ENCODE measurements at places on chromosomes 12 and 14.

GRCh38 chr14:77243853-77244252 is 27.2 kb downstream of the NGB start:
- no peak for DNase-seq

- no peak for DNase-seq
These were observed 1.8 kb upstream of the LRFN5 start for GRCh38 chr14:41604721-41605531.

DNA sequence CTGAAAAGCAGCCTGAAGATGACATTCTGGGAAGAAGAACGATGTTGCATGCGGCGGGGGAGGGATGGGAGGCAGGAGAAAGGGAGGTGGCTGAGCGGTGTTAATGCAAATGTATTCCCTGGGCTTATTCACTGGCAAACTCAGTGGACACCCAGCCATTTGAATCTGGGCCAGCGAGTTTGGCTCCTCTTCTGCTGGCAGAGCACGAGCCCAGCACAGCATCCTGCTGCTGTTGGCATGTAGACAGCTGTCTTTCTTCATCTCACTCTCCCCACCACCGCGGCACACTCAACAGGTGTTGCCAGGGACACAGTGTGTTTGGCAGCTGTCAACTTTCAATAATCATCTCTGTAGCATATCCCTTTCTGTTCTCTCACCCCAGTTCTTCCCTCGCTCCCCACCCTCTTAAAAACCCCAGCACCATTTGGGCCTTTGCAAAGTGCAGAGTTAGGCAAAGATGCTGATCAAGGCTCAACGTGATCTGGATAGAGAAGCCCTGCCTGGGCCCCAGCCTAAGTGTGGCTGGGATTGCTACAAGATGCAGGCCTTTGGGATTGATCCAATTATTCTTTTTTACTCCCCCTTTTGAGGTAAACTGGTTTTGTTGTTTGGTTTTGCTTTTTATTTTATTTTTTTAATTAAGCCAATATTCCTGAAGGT is 131.9 kb downstream of the EXOC5 start:
- no peak for DNase-seq

- DNase-seq = peak; percentile 56
These were observed 63.6 kb upstream of the BCL2L14 start for GRCh38 chr12:12007001-12007712.

DNA sequence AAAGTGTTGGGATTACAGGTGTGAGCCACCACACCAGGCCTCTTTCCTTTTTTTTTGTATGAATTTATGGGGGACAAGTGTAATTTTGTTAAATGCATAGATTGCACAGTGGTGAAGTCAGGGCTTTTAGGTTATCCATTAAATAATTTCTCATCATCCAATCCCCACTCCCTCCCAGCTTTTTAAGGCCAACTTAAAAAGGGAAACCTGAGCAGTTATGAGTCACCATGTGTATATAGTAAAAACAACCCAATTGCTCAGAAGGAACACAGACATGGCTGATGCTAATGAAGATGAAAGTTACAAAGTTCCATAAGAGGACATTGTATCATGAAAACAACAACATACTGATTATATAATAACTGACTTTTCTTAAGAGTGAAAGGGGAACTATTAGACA is 25.6 kb upstream of the ARID2 start:
- no peak for DNase-seq

DNA sequence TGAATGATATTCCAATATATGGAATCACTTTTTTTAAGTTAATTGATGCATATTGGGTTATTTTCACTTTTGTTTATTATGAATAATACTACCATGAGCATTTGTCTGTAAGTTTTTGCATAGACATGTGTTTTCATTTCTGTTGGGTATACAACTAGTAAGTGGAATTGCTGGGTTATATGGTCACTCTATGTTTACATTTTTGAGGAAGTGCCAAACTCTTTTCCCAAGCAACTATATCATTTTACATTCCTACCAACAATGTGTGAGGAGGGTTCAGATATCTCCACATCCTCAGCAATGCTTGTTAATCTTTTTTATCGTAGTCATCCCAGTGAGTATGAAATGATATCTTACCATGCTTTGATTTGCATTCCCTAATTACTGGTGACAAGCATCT is 64.0 kb downstream of the MON2 start:
- DNase-seq = no peak

DNA sequence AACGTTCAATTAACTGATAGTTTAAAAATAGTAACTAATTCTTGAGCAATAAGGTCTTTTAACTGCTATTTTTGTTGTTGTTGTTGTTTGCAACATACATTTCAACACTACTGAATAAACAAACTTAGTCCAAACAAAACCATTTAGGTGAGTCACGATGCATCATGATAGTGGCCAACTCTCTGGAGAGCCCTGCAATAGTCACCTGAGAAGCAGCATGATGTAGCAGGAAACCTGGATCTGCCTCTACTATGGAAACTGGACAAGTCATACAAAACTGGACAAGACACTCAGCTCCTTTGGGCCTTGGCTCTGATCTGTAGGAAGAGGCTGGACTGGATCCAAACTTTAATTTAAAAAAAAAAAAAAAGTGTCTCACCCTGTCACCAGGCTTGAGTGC is 117.3 kb downstream of the MED13L start:
- DNase-seq = no peak

DNA sequence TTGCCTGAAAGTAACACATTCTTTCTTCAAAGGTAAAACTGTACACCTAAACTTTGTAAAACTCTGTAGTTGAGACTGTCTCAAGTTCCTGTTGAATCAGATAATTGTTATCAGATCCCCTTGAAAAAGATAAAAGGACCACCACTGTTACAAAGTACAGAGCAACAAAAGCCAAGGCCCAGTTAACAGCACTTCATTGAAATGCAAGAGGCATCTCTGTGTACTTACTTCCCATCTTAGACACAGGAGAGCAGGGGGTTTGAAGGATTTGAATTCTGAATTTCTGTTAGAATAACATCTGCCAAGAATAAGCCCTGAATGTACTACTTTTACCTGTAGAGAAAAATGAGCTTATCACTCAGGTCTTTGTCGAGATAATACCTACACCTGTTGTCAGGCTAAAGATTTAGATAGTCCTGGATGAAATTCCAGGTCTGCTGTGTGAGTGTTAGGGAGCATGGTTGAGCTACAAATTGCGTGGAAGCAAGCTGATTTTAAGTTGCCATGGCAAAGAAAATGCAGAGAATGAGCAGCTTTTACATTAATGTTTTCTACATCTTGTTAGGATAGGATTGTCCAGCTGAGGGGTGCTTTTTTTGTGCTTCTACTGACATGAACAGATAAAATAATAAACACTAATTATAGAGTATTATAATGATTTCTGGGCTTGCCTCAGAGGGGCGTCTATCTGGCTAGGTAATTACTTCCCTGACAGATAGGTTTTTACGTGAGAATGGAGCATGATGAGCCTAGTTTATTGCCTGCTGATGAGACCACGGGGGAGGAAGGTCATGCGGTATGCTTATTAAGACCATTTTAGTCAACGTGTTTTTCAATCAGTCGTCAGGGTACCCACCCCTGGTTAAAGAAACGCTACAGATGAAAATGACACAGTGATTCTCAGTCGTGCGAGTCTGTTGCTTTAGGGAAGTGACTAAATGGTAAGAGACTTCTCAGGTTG is 309.2 kb downstream of the PAWR start:
- DNase-seq = no peak

GRCh38 chr12:108646600-108647579 is 13.2 kb upstream of the SELPLG start:
- no peak for DNase-seq

GRCh38 chr12:42173961-42174521 is 29.4 kb upstream of the GXYLT1 start:
- no peak for DNase-seq

DNA sequence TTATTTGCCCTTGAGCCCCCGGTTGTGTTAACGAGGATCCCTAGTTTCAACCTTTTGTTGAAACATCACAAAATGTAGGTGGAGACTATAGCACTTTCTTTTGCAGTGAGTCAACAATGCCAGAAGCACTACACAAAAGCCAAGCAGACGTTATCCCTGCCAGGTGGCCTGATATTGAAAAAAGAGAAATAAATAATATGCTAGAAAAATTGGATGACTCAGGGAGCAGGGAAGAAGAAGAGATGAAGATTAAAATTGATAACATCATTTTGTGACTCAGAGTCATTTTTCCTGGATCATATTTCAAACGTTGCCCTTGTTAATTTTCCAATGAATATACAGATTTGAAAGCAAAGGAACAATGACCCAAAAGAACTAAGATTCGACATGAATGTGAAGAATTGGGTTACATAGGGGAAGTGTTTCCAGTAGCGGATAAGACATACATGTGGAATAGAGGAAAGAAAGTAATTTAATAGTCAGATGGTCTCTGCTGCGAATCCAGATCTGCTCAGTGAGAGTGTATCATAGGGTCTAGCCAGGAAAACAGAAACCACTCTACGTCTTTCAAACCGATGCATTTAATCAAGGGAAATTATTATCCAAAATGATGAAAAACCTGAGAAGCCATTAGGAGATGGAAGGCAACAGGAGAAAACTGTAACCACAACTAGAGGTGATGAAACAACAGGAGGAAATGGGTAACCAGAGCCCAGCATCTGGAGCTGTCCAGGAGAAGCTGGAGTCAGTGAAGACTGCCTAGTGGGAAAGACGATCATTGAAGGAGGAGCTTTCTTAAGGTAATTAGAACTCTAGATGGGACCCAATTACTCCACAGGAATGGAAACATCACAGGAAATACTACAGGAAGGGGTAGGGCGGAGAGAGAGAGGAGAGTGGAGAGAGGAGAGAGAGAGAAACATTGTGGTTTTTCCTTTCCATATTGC is 57.9 kb downstream of the RERG start:
- no peak for DNase-seq

GRCh38 chr12:8665759-8666158 is 3.1 kb upstream of the MFAP5 start:
- DNase-seq = no peak

DNA sequence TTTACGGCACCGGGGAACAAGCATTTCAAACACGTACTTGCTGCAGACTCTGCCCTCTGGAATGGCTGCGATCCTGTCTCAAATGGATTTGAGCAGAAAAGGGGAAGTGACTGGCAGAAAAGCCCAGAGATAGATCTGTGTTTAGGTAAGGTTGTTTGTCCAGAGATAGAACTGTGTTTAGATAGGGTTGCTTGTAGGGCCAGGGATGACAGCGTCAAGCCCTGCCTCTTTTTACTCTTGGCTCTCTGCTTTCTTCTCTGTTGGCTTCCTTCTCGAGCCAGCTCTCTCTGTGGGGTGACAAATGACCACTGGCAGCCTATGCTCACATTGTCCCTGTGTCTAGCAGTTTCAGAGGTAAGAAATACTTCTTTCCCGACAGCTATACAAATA is 11.4 kb downstream of the DGLUCY start:
- no peak for DNase-seq

DNA sequence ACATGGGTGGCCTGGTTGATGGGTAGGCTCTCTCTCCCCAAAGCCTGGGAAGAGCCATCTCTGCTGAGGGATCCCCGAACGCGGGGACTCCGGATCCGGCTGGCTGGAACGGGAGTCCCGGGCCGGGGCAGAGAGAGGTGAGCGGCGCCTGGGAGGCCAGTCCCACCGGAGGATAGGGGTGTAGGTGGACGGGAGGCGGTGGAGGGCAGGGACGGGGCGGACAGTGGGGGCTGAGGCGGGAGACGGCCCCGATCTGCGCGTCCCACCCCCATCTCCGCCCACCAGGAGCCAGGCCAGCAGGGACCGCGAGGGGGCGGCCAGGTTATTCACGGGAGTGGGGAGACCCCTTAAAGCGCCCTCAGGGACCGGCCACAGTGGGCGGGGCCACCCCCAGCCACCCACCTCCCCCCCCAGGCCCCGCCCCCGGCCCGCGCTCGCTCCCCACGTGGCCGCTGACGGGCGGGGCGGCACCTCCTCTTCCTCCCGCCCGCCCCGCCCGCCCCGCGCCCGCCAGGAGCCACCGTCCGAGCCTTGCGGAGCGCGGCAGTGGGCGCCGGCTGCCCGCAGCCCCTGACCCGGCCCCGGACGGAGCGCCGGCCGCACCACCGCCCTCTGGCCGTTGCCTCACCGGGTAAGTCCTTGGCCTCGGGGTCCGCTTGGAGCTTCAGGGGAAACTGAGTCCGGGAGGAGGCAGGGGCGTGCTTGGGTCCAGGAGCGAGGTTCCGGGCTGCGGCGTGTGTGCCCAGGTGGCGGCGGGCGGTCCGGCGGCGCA is at the start of gene INF2:
Gene INF2, plus strand, starts transcription at position 510 of the 772 bp plus-strand sequence. CDS start 11,748 bp downstream, outside the sequence.
- peak; percentile 46 for DNase-seq

GRCh38 chr12:117140397-117141096 is 41.3 kb upstream of the TESC start:
- DNase-seq = no peak

DNA sequence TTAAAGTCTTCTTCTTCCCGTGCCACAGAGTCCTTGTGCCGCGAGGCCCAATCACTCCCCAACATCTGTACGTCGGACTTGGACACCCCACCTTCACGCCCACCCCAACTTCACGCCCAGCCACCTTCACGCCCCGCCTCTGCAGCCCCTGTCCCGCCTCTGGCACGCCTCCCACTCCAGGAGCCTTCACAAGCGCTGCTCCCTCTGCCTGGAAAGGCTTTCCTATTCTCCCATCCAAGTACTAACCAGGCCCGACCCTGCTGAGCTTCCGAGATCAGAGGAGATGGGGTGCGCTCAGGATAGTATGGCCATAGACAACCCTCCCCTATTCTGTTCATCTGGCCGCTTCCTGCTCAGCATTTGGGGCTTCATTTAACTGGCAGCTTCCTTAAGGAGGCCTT is 17.3 kb upstream of the EIF5 start:
- no peak for DNase-seq

Data from CD8-positive, alpha-beta T cell (primary cell).